Right lobe of liver (tissue), 6 donors: ENCODE measurements at places on chromosomes 16 and 17. TPM values are rescaled to one million over a fixed set of nuclear protein-coding genes. Genes with fewer than 3 reads are reported as not detected.
A peak's percentile ranks its signal among the peaks of the same experiment; 100 is the strongest.

Gene ZACN
- total RNA-seq, result not detected

GRCh38 chr16:87410968-87411367, 18.8 kb downstream of the MAP1LC3B start:
- no peaks in the 10 kb centered on the region for H3K4me1 ChIP-seq
- no peak overlapping the region for H3K4me3 ChIP-seq
- peak; percentile 46 for DNase-seq
- peaks cover 27% of the 10 kb centered on the region for H3K36me3 ChIP-seq
- no peak overlapping the region for H3K27ac ChIP-seq

Gene ALOX12
- not detected for total RNA-seq

GRCh38 chr16:67430504-67430976, 381 bp upstream of the HSD11B2 start:
- peak overlapping the region; percentile 58 for H3K27ac ChIP-seq
- no peaks in the 10 kb centered on the region for H3K36me3 ChIP-seq
- no peaks in the 10 kb centered on the region for H3K27me3 ChIP-seq
- peak overlapping the region; percentile 51 for H3K4me3 ChIP-seq

GRCh38 chr17:9144502-9145249, 123.4 kb downstream of the NTN1 start:
- DNase-seq, result no peak
- no peak overlapping the region for H3K27ac ChIP-seq
- no peak overlapping the region for H3K4me3 ChIP-seq
- no peaks in the 10 kb centered on the region for H3K27me3 ChIP-seq
- H3K36me3 ChIP-seq, result no peaks in the 10 kb centered on the region

DNA sequence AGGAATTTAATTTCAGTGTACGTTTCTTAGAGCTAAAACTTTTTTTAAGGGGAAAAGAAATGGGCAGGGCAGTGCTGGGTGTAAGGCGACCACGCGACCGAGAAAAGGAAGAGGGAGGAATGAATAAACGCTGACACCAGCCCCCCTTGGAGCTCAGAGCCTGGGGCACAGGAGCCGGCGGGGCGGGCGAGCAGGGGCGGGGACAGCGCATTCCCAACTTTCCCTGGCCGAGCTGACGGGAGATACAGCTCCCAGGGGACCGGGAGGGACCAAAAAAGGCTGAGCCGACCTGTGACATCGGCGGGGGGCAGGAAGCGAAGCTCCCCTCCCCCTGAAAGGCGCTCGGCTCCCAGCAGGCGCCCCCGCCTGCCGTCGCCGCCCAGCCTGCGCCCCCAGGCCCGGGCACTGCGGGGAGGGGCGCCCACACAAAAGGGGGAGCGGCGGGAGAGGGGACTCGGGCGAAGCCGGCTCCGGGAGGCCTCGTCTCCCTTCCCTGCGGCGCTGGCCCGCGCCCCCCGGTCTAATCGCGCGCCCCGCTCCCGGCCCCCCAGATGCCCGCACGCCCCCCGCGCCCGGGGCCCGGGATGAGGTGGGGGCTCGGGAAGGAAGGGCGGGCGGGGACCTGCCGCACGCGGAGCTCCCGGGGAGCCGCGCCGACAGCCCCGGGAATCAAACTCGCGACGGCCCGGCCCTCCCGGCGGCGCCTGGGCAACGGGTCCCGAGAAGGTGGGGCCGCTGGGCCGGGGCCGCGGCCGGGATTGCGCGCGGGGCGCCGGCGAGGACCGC, 622 bp downstream of the CUEDC1 start:
- peak overlapping the region; percentile 84 for H3K27ac ChIP-seq
- no peaks in the 10 kb centered on the region for H3K27me3 ChIP-seq
- peaks cover 6% of the 10 kb centered on the region for H3K4me1 ChIP-seq
